Activated CD8-positive, alpha-beta memory T cell treated with anti-CD3 and anti-CD28 coated beads for 48 hours (primary cell): ENCODE measurements at places on chromosomes 1 and 21.

DNA sequence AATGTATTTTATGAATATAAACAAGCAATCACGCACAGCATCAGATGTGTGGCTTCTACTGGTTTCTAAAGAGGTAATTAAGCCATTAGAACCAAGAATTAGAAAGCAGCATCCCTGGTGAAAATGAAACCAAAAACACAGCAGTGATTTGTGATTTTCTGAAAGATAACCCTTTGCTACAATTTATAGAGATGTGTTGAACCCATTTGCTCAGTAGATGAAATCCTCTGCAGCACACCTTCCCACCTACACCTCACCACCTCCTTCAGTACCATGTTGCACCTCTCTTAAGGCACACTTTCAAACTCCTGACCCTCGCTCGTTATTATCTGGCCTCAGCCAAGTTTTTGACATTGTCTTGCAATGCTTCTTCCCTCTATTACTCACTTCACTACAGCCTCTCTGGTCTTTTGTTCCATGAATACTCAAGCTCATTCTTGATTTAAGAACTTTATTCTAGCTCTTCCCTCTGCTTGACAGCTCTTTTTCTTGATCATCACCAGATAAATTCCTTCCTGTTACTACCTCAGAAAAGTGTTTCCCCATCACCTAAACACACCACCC lies 38.6 kb downstream of the NSL1 start:
- DNase-seq = no peak

- no peak for DNase-seq
Observed at GRCh38 chr1:236175642-236176336, 33.5 kb downstream of the GPR137B start.

GRCh38 chr21:32567626-32568025 lies 17.7 kb downstream of the TCP10L start:
- DNase-seq = no peak

DNA sequence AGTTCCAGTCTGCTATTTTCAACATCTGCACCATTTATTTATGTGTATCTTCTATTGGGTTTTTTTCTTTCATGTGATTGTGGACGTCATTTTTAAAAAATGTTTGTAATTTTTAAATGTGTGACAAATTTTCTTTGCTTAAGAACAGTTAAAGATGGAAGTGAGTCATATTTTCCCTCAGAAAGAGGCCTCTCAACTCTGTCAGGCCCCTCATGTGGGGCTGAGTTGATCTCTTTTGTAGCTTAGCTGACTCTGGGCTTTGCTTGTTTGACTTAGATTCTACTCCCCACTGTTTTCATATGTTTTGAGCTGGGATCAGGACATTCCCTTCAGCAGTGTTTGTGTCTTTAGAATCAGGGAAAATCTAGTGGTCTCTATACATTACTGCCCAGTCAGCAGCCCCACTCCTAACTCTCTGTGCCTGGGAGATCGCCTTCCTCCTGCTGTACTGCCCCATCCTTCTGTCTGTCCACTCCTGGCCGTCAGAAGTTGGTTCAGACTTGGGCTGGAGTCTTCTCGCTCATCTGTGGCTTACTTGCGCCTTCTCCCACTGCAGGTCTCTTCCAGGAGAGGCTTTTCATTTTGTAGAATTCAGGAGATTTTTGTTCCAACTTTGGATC lies 137.4 kb downstream of the DYRK1A start:
- no peak for DNase-seq

GRCh38 chr1:179968994-179969919 lies 14.6 kb downstream of the CEP350 start:
- DNase-seq = no peak

DNA sequence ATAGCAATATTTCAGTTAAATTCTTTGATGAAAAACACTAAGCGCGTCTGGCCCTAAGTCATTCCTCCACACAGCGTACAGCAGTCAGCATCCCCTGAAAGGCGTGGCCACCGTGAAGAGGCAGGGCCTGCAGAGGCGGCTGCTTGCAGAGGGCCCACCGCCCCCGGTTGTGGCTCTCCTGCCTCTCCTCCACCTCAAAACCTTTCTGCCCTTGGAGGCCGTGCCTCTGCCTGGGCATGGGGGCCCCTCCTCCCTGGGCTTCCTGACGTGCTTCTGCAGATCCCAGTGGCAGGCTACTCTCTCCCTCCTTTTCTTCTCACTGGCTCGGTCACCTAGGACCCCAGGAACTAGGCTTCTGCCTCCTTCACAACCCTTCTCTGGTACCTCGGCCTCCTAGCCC lies 16.2 kb downstream of the CLSTN1 start:
- no peak for DNase-seq

DNA sequence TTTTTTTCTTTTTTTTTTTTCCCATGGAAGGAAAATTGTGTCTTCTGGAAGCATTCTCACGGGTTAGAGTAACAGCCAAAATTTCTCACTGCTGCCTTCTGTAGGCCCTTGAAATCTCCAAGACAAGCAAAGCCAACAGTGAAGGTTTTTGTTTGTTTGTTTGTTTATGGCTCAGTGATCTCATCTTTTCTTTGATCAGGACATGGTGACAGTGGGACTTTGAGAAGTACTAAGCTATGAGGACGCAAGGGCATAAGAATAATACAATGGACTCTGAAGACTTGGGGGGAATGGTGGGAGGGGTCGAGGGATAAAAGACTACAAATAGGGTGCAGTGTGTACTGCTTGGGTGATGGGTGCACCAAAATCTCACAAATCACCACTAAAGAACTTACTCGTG lies 419.4 kb downstream of the PTPRC start:
- DNase-seq = no peak

DNA sequence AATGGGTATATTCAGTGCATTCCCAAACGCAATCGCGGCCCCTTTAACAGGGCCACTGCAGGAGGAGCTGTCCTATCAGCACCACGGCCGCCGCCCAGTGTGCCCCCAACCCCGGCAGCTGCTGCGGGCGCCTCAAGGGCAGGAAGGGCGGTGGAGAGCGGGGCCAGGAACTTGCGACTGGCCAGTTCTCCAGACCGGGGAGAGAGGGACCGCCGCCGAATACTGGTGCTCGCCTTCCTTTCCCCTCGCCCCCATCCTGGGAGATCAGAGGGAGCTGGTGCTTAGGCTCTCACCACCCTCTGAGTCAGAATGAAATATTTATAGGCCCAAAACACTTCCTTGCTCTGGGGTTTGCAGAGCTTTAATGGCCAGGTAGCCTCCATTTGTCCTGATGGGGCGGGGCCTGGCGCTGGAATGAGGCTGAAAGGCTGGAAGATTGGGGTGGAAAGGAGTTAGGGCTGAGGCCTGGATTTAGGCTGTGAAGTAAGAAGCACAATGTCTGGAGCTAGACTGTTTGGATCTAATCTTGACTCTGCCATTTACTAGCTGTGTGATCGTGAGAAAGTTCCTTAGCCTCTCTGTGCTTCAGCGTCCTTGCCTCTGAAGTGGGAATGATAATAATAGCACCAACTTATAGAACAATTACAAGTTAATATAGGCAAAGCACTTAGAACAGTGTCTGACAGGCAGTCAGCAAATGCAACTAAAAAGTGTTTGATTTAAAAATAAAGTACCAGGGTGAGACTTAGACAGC lies 75.5 kb downstream of the NAV1 start:
- DNase-seq = no peak

DNA sequence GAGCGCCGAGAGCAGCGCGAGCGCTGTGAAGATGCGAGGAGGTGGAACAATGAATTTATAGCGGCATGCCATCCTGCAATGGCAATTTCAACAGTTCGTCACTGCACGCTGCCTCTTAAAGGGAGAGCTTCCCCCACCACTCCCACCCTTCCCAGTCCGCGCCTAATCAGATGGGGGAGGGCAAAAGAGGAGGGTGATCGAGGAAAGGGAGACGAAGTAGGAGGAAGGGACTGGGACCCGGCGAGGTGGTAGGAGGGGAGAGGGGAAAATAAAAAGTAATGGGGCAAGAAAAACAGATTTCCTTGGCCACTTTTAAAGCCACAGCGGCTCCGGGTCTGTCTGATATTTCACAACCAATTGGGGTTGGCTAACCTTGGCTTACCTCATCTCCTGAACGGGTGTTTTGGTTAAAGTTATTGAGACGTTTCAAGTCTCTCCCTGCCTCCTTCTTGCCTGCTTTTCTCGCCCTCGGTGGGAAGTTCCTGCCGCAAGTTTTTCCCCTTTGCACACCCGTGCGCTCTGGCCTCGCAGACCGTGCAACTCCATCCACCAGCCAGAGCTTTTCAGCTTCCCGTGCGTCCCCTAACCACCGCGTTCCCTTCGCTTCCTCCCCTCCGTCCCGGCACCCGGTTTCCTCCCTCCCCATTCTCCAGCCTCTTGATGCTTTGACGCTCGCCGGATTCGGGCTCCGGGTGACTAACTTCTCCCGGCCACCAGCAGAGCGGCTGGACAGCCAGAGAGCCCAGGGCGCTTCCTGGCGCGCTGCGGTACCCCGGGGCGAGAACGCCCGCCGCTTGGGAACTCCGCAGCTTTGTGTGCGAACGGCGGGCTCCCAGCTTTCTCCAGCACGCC lies at the start of gene ADAMTS5:
TSS of gene ADAMTS5 (minus strand) at position 27 of the 852 bp plus-strand sequence. CDS start 697 bp downstream, outside the sequence.
- no peak for DNase-seq

DNA sequence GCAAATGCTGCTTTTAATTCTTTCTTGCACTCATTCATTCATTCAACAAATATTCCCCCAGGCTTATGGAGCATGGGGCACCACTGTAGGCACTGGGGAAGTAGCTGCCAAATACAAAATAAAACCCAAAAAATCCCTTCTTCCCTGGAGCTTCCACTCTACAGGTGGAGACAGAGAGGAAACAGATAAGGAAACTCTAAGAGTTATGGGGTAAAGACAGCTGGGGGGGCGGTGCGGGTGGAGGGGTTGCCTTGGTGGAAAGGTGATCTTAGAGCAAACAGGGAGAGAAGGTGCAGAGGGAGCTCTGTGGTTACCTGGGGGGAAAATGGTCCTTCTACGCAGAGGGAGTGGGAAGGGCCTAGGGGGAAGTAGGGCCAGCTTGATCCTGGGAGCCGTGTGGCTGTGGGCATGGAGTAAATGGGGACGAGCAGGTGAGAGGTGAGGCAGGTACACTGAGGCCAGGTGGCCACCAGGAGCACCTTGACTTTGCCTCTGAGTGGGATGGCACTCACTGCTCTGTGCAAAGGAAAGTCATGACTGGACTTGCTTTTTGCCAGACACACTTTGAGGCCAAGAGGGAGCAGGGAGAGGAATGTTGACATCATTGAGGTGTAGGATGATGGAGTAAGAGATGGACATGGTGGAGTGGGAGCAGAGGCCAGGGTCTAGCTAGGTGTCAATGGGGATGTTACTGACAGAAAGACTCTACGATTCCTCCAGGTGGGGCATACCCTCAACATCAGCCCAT lies 152.0 kb downstream of the ETS2 start:
- no peak for DNase-seq

DNA sequence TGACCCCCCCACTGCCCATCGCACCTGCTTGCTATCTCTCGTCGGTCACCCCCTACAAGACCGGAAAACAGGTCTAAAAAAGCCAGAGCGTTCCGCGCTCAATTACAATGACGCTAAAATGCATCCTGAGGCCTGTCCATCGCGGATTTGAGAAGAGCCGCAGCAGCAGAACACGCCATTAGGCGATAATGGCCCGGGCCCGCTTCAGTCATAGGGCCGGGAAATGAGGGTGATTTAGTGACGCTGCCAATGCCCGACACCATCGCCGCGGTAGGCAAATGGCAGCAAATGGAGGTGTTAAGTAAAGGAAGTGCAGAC lies 64.1 kb upstream of the SSX2IP start:
- DNase-seq = no peak

GRCh38 chr1:217021400-217021799 lies 298.2 kb upstream of the ESRRG start:
- no peak for DNase-seq

GRCh38 chr1:179883040-179883744 lies 1.1 kb downstream of the TOR1AIP1 start:
- no peak for DNase-seq

- DNase-seq = no peak
Observed at GRCh38 chr1:169041366-169041765, 65.1 kb upstream of the ATP1B1 start.

DNA sequence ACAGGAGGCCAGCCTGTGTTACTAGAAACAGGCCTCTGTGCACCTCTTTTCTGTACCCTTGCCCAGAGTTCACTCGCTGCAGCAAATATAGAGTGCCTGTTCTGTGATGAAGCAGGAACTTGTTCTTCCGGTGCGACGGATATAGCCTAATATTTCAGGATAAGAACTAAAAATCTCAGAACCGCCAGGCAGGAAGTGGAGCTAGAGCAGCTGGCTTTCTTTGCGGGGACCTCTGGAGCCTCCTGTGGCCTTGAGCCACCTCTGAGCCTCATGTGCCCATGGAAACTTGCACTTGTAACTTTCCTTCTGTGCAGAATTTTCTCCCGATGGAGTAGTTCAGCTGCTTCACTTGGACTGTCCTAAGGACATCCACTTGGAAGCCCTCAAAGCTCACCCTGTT lies 44.5 kb upstream of the VAMP3 start:
- DNase-seq = no peak

GRCh38 chr1:225933072-225933471 lies 7.9 kb downstream of the LEFTY2 start:
- no peak for DNase-seq

- DNase-seq = peak; percentile 61
Observed at GRCh38 chr1:203765029-203765837, at the start of gene LAX1. Gene LAX1, plus strand, starts transcription at chr1:203765183. Its CDS starts 383 bp downstream, at chr1:203765566.

- DNase-seq = no peak
Observed at GRCh38 chr1:155002464-155003226, at the start of gene ZBTB7B. Gene ZBTB7B, plus strand, starts transcription at chr1:155002802. Its CDS starts 11,859 bp downstream, at chr1:155014661.

DNA sequence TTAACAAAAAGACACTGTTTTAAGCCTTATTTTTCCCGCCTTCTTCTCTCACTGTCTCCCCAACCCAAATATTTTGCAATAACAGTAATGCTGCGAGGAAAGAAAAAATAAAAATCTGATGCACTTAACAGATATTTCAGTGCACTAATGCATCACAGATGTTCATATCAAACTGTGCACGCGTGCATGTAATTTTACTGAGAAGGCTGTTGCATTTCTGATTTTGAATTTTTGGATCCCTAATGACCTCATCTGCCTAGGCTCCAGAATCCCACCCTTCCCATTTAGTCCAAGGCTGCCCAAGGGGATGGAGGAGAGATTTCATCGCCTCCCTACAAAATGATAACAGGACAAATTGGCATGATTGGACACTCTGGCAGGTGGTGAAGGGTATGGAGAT lies 5.5 kb downstream of the TRABD2B start:
- no peak for DNase-seq

- no peak for DNase-seq
Observed at GRCh38 chr1:119565131-119565772, 58.2 kb downstream of the HSD3B1 start.

DNA sequence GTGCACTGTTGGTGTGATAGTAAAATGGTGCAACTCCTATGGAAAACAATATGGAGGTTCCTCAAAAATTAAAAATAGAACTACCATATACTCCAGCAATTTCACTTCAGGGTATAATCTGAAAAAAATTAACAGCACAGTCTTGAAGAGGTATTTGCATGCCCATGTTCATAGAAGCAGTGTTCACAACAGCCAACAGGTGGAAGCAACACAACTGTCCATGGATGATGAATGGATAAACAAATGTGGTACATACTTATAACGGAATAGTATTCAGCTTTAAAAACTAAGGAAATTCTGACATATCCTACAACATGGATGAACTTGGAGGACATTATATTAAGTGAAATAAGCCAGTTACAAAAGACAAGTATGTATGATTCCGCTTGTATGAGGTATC lies 8.2 kb downstream of the TTLL7 start:
- no peak for DNase-seq
